ENCODE measurements at places on chromosomes 2 and 18. TPM values are rescaled to one million over a fixed set of nuclear protein-coding genes. Genes with fewer than 3 reads are reported as not detected.

GRCh38 chr18:23012249-23012648 lies 79.1 kb downstream of the RBBP8 start:
- DNase-seq: no peak

DNA sequence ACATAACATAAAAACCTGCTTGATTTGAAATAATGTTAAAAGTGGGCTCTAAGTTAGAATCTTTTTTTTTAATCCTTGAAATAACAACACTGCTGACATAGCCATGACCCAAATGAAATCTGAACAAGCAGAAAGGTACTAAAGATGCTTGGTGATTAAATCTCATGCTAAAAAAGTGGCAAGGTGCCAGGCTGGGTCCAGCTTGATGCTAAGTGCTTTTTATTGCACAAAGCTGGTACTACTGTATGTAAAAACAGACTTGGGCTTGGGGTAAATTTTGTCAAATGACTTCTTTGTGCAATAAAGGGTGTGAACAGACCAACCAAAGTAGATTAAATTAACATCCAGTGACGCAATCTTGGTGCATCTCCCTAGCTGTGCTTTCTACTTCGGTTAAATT lies 13.4 kb downstream of the BCL11A start:
- no peak for DNase-seq

DNA sequence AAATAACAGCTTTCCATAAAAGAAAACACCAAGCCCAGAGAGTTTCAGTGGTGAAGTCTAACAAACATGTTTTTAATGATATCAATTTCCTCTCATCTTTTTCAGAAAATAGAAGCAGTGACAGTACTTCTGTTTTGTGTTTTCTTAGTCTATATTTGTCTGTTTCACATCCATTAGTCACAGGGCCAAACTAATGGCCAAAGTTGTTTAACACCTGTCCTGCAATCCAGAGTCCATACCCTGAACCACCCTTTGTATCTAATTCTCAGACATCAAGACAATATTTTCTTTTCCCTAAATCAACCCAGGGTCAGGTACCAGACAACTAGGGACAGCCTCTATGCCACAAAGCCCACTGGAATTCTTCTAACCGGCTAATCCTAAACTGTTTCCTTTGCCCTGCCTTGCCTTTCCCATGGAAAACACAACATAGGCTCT lies 25.9 kb downstream of the TMSB10 start:
- DNase-seq: no peak

- DNase-seq: no peak
Measured at GRCh38 chr2:34115076-34115475, 516.0 kb upstream of the FAM98A start.

DNA sequence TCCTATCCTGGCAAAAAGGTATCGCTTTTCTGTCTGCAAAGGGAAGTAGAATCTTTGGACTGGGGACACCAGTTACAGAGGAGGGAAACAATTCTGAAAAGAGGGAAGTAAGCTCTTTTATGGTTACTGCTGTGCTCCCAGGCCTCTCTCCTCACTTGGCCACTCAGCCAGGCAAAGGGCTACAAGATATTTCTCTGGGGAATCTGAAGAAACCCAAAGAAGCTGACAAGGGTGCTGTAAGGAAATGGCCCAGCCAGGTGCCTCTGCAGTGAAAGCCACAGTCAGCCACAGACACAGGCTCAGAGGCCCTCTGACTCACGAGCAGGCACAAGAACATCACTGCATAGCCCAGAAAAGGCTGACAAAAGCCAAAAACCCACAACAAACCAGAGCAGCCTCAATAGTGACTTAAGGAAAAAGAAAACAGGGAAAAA lies 5.8 kb downstream of the HDLBP start:
- DNase-seq: no peak

DNA sequence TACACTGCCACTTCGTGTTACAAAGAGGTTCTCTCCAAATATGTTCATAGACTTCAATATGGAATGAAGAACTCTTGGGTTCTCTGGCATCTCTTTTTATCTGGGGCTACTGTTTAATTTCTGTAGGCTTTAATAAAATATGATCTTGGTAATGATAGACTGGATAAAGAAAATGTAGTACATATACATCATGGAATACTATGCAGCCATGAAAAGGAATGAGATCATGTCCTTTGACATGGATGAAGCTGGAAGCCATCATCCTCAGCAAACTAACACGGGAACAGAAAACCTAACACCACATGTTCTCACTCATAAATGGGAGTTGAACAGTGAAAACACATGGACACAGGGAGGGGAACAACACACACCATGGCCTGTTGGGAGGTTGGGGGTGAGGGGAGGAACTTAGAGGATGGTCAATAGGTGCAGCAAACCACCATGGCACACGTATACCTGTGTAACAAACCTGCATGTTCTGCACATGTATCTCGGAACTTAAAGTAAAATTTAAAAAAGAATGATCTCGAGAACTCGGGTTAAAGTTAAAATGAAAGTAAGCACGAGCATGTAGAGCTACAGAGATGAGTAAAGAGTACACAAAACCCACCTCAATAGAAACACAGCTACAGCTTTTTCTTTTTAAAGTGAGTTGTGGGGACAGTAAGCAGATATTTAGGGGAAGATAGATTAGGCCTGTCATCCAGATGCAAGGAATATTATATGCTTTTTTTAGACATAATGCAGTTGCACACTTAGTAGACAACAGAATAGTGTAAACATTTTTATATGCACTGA lies 102.3 kb downstream of the SGPP2 start:
- DNase-seq: no peak

DNA sequence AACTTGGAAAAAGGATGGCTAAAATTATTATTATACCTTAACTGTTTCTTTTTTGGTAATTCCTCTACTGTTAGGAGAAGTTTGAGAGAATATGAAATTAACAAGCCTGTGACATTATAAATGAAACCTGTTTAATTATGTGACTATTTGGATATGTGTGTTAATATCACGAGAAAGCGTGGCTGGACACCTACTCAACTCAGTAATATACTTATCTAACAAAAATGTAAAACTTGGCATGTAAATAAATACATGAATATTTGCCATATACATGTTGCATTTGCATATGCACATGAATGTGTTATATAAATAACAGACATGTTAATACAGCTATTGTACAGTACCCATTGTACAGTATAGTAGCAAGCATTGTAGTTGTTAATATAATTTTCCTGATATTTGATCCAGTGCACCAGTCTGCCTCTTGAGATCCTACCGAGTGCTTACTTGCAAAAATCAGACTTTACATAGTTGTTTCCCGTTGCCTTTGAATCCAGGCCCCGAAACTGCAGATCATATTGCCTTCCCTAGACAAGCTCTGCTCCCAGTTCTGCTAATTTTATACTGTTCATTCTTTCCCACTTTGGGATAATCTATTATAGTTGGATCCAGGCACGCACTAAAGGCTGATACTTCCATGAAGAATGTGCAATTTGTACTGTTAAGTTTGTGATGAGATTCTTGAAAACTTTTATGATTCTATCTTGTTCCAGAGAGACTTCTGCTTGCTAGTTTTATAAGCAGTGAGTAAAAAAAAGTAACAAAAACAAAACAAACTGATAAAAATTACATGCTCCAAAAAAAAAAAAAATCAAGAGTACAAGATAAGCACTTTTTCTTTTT lies 395.6 kb downstream of the ARHGAP15 start:
- DNase-seq: no peak

GRCh38 chr18:67417864-67418523 lies 98.5 kb downstream of the DSEL start:
- DNase-seq: peak; percentile 30

DNA sequence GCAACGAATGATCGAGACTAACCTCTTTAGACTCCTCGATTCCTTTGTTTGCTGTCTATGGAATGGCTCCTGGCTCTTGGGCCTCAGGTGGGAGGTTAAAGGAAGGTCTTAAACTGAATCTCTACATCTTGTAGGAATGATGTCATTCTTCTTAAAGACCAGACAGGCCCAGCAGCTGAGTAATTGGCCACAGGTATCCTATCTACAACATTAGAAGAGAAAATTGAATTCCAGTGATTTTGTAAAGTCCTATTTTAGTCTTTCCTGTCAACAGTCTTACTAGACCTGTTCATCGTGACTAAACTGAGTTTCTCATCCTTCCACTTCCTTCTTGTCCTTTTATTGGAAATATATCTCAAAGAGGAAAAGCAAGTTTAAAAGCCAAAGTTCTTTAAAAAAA lies 274.8 kb downstream of the ALPK2 start:
- no peak for DNase-seq

- peak; percentile 6 for DNase-seq
Measured at GRCh38 chr2:146523196-146523595, 1321.6 kb upstream of the ACVR2A start.

- DNase-seq: no peak
Measured at GRCh38 chr2:203450561-203450960, 84.5 kb downstream of the RAPH1 start.

GRCh38 chr2:150955231-150955630 lies 306.4 kb downstream of the RBM43 start:
- DNase-seq: no peak

DNA sequence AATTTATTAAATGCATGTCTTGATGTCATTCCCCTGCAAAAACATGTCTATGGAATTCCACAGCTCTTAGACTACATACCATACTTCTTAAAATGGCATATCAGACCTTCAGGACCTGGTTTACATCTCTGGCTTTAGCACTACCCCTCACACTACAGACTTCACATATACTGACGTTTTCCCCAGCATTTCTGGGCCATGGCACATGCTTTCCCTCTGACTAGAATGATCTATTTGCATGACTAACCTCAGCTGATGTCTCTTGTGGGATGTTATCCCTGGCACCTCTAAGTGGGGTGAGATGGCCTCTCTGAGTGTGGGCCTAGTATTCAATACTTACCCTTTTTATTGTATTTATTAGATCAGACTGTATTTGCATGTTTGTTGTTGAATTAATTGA lies 381.6 kb downstream of the ERBB4 start:
- no peak for DNase-seq

DNA sequence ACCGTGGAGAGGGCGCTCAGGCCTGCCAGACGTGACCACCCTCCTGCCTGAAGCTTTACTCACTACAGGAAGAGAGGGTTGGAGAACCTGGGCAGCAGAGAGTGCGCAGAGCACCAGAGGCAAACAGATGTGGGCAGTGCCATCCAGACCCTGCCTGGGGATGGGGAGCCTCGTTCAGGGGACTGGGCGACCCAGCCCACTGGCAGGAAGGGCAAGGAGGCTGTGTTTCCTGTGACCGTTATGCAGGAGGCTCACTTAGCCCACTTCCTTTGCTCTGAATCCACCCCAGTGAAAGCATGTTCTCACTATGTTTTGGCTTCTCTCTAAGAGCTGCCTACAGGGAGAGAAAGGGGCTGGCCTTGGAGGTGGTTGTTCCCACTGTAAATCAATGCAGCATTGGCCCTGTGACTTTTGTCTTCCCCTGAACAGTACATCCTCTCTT lies 23.0 kb upstream of the ACKR3 start:
- no peak for DNase-seq

GRCh38 chr2:225640550-225640949 lies 241.0 kb downstream of the NYAP2 start:
- no peak for DNase-seq

GRCh38 chr2:212712991-212713390 lies 174.4 kb upstream of the ERBB4 start:
- no peak for DNase-seq

DNA sequence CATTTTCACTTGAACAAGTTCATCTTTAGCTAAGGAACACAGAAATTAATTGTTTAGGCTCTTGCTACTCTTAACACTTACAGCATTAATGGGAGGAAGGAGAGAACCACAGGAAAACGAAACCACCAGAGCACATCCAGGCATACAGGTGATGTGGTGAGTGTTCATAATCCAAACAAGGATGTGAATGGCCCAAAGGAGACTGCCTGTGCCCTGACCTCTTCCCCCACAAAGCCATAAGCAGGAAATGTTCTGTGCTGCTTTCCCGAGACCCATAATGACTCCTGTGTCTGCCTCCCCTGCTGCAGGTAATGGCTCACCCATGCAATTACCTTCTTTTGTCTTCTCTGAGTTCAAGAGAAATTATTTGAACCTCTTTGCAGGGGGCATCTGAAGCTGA lies 295.9 kb upstream of the LINC00305 start:
- no peak for DNase-seq

DNA sequence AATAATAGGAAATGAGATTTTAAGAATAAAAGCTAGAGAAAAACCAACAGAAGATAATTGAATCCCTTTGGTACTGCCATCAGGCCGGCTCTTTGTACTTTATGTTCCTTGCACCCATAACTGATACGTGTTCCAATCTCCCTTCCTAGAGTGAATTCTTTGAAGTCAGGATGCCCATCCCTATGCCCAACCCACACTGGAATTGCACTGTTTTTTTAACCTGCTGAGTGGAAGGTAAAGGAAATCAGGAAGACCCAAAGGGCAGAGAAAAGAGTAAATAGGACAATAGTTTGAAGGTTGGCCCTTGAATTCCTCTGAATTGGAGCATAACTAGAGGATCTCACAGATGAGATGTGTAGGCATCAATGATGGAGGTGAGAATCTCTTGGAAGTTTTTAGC lies 4.4 kb upstream of the ATG16L1 start:
- DNase-seq: no peak

GRCh38 chr2:241728627-241729026 lies 5.8 kb upstream of the D2HGDH start:
- DNase-seq: no peak

- DNase-seq: no peak
Measured at GRCh38 chr2:7269106-7269643, 352.0 kb downstream of the RNF144A start.

- no peak for DNase-seq
Measured at GRCh38 chr2:45705233-45705632, 53.8 kb downstream of the PRKCE start.

DNA sequence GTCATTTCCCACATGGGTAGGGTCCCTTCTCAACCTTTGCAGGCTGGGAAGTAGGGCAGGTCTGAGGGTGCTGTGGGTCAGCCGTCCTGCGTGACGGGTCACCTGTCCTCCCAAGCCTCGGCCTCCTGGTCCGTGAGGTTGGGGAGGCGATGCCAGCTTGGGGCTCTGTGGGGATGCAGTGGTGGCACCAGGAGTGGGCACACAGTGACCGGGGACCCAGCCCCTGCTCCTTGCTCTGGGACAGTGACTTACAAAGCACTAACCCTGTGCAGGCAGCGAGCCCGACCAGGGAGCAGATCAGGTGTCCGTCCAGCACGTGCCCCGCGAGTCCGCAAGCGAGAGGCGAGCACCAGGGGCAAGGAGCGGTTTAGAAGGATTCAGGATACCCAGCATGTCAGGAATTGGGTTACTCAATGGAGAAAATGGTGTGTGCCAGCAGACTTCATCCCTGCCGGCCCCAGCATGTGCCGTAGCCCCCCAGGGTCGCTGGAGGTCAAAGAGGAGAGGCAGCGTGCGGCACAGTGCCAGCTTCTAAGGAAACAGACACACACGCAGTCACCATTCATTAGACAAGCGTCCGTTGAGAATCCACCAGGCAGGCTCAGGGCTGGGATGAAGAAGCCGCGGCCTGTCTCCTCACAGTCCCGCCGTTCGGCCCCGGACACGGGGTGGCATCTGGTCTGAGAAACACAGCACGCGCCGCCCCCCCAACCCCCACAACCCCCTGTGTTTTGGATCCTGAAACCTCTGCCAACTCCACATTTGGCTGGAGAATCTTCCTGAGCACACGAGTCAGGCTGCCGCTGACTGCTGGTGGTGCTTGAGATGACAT lies 11.7 kb downstream of the COLEC11 start:
- no peak for DNase-seq

Gene INHBB
- 0.07 TPM for total RNA-seq

Gene ALLC
- not detected for total RNA-seq

Gene CD8B2
- not detected for total RNA-seq

Gene OSBPL6
- total RNA-seq: 11.9 TPM

Gene ANKRD23
- 4.6 TPM for total RNA-seq

Gene SLC4A3
- total RNA-seq: 0.97 TPM

Gene RAB27B
- total RNA-seq: 28.5 TPM

Gene CHST9
- total RNA-seq: not detected

Gene CRYGB
- not detected for total RNA-seq

Gene STEAP3
- total RNA-seq: 11.1 TPM

Gene CKAP2L
- total RNA-seq: 22.6 TPM

Gene PKDCC
- total RNA-seq: 2.1 TPM

All from NCI-H460 (cell line).